Occipital lobe (tissue), 3 donors: ENCODE measurements at places on chromosomes 11 and 22.

DNA sequence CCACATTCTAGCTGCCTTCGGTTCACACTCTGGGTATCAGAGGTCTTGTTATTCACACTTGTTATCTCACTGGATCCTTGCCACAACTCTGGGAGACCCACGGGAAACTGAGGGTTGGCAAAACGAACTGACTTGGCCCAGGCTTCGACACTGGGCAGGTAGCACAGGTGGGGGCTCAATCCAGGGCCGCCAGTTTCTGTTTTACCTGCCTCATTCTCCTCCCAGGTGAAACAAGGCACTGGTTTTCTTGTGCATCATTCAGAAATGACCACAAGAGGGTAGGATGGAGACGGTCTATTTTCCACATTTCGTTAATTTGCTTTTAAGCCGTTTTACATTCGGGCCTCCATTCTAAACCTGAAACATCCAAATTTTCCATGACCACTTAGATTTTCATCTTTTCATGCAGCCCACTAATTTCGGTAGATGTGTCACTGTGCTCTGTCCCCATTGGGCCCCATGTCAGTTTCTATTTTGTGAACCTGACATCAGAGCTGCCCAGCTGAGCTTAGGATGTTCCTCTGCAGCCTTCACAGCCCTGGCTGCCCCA is 108.1 kb downstream of the KIAA1671 start:
- no peak for DNase-seq

- DNase-seq: no peak
Measured at GRCh38 chr11:21614961-21615360, 577.9 kb upstream of the ANO5 start.

DNA sequence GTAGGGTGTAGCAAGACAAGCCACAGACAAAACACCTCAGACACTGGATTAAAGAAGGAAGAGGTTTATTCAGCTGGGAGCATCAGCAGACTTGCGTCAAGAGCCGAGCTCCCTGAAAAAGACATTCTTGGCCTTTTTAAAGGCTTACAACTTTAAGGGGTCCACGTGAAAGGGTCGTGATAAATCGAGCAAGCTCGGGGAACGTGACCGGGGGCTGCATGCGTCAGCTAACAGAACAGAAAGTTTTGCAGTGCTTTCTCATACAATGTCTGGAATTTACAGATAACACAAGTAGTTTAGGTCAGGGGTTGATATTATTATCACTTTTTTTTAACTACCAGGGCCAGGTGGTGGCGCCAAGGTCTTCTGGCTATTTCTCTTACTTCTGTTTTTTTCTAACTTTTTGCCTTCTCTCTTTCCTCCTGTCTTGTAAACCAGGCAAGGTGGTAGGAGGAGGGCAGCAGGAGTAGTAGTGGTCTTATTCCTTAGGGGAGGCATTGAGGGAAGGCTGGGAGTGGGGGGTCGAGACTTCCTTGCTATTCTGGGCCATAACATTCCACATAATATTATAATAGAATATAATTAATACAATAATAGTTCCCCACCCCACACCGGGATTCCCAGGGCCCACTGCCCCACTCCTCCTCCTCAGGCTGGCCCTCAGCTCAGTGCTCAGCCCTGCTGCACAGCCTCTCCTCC is 587 bp upstream of the ALDH3B1 start:
- no peak for DNase-seq

DNA sequence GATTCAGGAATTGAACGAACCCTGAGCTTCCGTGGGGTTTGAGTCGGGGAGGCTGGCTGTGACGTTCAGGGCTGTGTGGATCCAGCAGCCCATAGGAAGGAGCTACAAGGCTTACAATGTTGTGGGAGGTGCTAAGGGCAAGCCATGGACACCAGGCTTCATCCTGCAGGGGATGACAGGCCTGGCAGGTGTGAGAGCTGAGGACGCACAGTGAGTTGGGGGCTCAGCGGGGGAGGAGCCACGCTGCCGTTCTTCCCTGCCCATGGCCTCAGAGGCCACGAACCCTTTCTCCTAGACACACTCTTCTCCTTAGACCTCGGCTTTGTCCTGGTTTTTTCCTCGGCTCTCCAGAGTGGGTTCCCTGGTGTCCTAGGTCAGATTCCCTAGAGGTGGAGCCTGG is 113.3 kb upstream of the SLC22A12 start:
- no peak for DNase-seq

GRCh38 chr11:102831489-102832440 is 11.6 kb downstream of the MMP3 start:
- DNase-seq: no peak
